ENCODE measurements at places on chromosomes 2 and 18.

DNA sequence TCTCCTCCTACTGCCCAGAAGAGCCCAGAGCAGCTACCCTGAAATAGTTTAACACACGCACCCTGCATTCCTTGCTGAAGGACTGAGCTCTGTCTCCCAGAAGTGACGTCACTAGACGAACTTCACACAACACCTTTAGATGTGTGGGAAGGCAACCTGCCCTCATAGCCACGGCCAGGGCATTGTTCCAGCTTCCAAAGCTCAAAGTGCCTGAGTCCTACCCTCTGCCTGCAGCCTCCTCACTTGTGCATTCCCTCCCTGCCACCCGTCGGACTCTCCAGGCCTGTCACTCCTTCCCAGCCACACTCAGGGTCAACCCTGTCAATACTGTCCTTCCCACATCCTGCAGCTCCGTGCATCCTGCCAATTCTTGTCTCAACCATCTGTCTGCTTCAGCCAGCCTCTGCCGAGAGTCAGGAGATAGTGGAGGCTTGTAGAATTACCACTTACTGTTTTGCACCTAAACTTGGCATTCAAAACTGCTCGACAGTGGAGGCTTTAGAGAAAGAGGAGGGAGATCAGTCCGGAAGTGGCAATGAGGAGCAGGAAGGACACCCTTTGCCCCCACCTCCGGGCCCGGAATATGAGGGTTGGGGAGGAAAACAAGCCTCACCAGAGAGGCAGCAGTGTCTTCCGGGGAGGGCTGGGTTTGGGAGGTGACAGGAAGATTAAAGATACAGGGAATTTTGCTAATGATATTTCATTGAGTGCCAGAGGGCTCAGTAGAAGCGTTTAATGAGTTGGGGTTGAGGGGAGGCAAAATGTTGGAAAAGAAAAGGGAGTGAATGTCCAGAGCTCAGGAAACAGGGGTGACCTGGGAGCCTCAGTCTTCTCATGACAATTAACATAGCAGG is 72.3 kb upstream of the ATG16L1 start:
- no peak for DNase-seq

DNA sequence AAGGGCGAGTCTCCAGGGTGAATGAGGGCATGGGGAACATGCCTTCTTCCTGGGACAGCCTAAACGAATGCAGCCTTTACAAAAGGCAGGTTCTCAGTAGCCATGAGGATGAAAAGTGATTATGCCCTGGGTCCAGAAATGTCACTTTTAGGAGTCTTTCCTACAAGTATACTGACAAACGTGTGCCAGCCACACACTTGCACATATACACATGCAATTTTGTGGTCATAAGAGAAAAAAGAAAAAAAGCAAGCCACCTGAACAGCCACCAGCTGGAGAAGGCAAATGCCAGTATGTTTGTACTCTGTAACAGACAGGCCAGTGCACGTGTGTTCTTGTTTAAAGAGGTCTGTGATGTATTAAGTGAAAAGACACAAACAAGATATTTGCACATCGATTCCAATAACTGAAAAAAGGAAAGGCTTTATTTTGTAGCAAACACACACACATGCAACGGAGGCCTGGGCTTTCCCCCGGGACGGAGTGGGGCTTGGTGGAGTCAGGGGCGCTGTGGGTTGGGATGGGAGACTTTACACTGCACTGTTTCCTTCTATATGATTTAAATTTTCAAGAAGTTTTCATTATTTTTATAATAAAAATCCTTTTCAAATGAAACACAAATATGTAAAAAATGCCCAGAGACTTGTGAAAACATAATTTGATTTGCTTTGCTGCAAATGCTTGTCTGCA is 108.4 kb downstream of the FAM210A start:
- DNase-seq: no peak

DNA sequence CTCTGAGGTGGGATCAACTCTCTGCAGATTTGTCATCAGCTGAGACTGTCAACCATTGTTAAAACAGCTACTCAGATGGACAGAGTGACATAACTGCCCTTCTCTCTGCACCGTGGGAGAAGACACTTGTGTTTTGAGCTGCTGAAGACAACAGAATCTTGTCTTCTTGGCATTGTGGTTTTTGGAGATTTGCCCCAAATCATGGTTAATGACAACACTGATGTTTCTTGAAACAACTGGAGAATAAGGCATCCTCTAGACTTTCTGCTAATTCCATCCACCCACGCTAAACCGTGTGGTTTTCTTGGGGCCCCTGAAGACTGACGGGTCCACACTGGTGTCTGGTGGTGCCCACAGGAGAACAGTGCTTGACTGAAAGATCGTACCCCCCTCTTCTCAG is 39.5 kb downstream of the SH3BP4 start:
- DNase-seq: no peak

DNA sequence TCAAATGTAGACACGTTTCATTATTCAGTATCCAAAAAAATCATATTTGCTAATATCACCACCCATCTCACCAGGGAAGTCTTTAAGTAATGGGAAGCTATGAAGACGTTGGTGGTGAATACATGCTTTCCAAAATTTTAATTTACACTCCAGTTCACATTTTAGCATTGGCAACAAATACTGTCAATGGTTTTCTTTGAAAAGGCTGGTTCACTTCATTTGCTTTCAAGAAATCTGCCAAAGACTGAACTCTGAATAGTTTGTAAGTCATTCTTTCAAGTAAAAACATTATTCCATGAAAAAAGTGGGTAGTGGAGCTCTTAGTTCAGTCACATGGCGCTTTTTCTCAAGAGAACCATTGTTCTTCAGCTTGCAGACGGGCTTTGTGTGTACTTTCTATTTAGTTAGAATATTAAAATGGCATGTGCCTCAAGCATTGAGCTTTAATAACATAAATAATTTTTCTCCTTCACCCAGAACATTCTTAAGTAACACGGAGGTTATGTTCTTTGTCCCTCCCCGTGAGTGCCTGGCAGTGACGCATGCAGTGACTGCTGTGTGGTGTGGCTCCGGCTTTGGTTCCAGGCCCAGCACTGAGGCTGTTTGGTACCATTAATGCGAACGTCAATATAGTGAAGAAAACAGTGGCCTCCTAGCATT is 300.0 kb upstream of the HDAC4 start:
- DNase-seq: no peak

DNA sequence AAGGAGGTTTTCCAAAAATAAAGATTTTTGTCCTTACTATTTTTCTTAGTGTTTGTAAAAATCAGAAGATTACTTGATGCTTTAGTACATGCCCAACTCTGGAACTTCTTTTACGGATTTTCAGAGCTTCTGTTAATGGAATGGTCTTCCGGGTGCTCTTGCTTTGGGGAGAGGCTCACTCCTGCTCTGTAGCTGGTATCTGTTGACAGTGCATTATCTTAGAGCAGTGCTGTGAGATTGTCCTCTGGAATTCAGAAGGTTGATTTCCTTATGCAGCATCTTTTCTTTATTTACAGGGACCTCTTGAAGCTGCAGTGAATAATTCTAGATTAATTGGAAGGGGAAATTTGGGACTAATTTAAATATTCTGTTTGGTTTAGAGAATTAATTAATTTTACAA is 4.6 kb downstream of the MAPRE2 start:
- DNase-seq: no peak

DNA sequence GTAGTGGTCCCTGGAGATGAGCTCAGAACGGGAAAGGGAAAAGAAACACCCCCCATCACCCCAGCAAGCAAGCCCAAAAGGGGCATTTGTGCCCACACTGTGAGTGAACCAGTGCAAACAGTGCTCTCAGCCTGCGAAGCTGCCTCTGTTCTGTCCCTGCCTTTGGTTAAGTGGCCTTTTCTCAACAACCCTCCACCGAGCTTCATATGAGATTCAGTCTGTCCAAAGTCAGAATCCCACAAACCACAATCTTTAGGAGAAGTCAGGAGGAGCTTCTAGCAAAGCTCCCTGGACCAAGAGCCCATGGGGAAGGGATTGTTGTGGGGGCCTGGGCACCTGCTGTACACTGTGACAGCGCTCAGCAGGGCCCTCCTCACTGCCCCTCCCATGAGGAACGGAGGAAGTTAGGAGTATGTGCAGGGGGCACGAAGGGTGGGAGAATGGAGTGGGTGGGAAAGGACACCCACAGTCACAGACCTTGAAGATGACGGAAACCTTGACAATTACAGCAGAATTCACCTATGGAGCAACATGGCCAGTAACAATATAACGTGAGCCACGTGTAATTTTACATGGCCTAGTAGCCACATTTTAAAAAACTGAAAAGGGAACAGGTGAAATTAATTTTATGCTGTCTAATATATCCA is 119.5 kb downstream of the SMAD7 start:
- DNase-seq: no peak

GRCh38 chr2:225002656-225003045 is 39.6 kb downstream of the DOCK10 start:
- no peak for DNase-seq

DNA sequence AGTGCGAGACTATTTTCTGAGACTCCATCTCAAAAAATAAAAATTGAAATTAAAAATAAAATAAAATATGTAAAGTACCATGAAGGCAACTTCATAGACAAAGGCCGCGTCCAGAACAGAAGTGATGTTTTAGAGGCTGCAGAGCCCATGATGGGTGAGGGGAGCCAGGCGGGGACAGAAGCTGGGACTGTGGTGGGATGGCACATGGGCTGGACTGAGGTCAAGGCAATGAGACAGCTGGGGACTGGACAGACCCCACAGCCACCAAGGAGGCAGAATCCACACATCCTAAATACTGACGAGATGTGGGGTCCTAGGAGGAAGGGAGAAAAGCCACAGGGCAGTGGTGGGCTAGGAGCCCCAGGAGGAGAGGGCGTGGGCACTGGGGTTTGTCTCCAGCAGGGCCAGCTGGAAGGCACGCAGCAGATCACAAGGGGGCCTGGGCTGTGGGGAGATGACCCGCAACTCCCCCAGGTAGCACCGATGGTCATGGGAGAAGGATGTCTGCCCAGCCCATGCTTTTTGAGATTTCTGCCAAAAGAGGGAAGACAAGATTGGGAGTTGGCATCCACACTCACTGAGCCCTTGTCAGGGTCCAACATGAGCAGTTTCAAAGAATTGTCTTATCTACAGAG is 74.3 kb downstream of the KCNF1 start:
- DNase-seq: no peak

DNA sequence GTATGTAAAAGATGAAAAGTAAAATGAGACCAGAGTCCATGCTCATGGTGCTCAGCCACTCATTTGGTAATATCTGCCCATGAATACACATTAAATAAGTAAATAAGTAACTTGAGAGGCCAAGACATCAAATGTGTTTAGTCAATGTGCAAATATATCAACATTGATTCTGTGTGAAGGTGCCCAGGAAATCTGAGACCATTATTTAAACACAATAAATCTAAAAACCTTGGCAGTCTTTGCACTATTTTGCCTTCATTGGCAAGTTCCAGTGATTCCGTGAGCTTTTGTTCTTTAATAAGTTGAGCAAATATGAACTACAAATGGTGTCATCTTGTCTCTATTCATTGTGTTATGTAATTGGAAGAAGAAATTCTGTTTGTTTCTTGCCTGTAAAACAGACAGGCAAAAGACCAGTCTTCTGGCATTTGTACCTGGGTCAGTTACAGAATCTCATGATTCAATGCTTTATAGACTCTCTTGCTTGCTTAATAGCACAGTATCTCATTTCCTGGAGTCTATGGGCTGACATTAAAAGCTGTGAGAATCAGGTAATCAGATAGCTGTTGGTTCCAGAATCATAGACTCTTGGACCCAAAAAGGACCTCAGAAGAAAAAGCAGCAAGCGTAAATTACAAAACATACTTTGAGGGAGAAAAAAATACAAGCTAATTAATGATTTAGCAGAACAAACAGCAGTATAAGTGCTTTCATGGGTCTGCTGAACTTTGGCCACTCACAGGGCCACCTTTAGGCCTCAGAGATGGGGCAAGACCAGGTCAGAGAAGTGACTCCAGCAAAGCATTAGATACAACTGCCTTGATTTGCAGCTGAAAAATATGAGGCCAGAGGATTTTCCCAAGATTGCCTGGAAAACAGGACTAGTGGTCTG is 20.0 kb upstream of the SERPINB3 start:
- DNase-seq: no peak

- no peak for DNase-seq
Measured at GRCh38 chr2:204024503-204024902, 87.9 kb downstream of the ICOS start.

- DNase-seq: no peak
Measured at GRCh38 chr18:75346671-75347070, 80.8 kb downstream of the SMIM21 start.

- no peak for DNase-seq
Measured at GRCh38 chr18:38033282-38033681, 467.7 kb upstream of the CELF4 start.

- no peak for DNase-seq
Measured at GRCh38 chr2:203690441-203691047, 15.9 kb upstream of the CD28 start.

DNA sequence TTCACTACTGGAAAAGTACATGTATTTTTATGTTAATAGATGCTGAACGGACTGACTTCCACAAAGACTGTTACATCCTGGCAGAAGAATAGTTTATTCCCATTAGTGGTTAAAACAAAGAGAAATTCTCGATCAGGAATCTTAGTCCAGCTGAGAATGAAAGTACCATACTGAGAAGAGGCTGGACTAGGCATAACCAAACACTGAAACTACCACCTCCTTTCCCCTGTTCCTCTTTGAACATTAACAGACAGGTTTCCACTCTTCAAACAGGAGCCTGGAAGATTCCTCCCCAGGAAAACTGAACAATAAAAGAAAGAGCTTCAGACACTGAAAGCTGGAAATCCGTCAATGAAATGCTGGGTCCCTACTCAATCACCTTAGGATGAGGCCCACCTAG is 25.8 kb downstream of the LDAH start:
- no peak for DNase-seq
